ENCODE measurements at places on chromosomes 3 and 15.
A peak's percentile ranks its signal among the peaks of the same experiment; 100 is the strongest.

DNA sequence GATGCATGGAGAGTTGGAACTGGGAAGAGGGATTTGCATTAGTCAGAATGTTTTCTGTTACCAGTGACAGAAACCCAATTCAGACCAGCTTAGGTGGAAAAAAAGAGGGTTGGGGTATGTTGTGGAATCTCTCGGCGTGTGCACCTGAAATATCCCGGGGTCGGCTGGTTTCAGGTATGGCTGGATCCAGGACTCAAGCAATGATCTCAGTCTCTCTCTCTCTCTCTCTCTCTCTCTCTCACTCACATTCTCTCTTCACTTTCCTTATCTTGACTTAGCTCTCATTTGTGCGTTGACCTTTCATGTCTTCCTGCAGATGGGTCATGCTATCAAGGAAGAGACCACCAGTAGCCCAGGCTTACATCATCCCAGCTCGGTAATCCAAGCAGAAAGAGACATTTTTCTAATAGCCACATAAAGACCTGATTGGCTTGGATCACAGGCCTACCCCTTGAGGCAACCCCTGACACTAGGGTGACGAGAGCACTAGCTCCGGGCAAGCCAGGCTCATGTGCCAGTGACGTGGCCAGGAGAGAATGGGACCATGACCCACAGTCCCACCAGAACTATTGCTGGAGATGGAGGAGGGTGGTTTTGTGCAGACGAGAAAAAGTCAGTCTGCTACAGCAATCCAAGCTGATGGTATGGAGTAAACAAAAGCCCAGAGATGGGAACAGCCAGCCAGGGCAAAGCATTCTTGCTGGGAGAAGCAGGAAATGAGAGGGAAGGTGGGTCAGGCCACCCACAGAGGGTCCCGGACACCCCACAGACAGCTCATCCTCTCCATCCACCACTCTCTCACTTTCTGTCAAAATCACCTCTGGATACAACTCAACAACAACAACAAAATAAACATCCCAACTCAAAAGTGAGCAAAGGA, 91.7 kb downstream of the CHSY1 start:
- DNase-seq = no peak

DNA sequence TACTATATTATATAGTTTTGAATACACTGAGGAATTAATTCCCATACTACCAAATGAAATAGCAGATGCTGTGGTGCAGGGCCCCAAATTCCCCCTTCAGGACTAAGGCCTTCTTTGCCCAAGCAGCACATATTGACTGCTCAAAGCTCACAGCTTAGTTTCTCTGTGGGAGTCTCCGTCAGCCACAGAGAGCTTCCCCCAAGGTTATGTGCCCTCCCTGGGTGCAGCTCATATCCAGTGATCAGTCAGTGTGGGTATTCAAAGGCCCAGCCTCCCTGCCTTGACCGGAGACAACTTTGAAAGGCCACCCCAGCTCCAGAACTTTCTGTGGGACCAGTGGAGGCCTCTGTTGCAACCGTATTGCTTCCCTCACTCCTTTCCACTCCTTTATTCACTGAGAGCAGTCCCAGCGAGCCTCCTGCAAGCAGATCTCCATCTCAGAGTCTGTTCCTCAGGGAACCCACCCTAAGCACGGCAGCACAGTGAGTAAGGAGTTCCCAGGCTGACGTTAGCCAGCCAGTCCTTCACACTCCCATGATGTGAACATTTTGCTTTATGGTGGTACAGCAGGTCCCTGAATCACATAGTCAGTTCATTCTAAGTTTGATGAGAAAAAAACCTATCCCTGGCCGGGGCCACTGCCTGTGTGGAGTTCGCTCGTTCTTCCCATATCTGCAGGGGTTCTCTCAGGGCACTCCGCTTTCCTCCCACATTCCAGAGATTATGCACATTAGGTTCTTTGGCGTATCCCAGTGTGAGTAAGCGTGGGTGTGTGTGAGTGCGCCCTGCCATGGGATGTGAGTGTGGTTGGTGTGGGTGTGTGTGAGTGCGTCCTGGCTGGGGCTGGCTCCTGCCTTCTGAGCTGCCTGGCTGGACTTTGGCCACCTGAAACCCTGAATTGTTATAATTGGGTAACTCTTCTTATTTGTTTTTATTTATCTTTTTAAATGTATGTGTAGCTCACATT, 64.4 kb upstream of the PPARG start:
- peak; percentile 99 for DNase-seq

- no peak for DNase-seq
Observed at GRCh38 chr3:71443332-71443731, 140.2 kb downstream of the FOXP1 start.

DNA sequence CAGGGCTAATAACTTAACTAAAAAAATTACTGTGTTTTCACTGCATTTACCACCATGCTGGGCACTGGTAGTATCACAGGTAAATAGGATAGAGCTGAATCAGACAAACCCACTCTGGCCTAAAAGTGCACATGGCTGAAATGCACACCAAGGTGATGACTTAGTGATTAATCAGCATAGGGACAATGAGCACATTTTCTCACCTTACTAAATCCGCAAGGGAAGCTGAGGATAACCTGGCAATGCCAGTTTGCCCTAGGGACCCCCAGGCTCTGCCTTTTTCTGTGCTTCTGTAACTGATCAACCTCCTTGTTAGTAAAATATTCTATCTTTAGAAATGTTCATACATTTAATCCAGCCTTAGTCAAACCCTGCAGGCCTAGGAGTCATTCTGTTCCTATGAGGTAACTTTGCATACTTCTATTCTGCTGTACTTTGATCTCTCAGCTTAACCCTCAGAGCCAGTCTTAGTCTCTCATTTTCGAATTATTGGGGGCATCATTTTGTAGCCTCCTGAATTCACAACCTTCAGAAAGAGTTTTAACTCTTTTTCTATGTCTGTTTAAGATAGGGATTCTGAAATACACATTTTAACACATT, 562.9 kb upstream of the KCNMB2 start:
- peak; percentile 43 for DNase-seq

GRCh38 chr3:68972358-68972979, 40.1 kb upstream of the TAFA4 start:
- DNase-seq = peak; percentile 63

- DNase-seq = no peak
Observed at GRCh38 chr15:90955624-90956273, 1.1 kb downstream of the RCCD1 start.

DNA sequence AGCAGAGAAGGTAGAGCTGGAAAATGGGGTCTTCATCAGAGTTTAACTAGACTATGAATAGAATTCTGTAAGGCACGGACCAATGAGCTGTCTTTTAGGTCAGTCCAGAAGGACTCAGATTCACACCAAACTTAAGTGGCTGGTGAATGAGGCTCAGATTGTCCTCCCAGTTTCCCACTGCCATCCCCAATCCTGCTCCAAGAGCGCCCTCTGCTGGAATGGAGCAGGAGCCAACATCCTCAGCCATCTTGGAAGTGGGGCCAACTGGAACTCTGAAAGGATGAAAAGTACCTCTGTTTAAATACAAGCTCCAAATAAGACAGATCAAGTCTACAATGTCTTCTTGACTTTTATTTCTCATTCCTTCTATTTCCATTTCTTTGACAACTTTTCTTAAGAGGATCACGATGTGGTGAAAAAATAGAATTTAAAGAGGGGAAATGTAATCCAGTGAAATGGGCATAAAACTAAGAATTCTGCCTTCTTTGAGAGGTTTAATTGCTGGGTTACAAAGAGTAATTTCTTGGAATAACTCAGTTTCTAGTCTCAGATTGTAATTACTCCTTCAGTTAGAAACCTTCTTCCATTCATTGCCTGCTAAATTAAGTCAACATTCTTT, 217.1 kb upstream of the TPRG1 start:
- DNase-seq = peak; percentile 91

GRCh38 chr15:65418596-65418995, 4.2 kb downstream of the IGDCC4 start:
- no peak for DNase-seq

- DNase-seq = no peak
Observed at GRCh38 chr15:67862750-67863441, 23.1 kb upstream of the RNU6-1 start.

- no peak for DNase-seq
Observed at GRCh38 chr3:150264561-150265279, 143.4 kb upstream of the TSC22D2 start.

DNA sequence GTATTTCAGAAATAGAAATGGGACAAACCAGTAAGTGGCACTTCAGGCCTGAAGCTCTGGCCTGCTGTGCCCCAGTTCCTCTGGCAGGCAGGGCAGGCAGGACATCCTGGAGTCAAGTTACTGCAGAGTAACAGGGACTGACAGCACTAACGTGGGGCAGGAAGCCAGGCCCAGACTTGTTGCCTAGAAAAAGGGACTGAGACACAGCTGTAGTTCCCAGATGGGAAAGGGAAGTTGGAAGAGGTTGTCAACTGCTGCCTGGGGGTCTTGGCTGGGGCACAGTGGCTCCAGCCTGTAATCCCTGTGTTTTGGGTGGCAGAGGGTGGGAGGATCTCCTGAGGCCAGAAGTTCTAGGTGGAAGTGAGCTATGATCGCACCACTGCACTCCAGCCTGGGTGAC, 171.9 kb downstream of the FMN1 start:
- peak; percentile 65 for DNase-seq

DNA sequence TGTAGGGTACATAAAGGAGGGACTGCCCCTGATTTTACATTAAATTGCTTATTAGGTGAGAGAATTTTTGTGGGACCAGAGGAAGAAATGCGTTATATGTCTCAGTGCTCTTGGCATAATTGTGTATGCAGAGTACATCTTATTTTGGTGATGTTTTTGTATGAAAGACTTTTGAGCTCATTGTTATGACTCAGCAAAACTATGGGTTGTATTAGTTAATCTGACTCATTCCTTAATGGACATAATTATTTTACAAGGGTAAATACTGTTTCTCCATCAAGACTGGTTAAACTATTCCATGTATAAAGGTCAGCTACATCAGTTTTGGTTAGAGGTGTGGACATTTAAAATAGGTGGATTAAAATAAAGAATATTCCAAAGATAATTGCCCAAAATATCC, 156.8 kb downstream of the ALCAM start:
- DNase-seq = peak; percentile 75

DNA sequence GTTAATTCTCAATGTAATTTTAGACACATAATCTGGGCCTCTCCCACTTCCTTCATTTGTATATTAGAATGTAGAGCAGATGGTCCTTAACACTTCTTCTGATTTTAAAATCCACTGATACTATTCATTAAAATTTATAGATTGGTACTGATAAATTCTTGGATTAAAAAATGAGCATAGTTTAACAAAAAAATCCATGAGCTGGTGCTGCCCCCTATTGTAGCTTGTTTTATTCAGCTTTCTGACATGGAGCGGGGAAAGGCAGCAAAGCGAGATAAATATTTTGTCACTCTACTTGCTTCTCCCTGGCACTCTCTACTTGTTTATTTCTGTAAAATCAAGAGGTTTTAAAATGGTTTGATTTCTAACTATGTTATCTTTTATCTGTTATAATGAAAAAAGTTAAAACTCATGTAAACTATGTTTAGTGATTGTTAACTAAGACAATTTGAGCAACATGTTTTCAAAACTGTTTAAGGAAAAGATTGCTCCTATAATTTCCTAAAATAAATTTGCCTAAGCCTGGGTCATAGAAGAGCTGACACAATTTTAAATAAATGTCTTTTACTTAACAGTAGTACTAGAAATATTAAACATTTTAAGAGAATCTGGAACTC, 26.5 kb upstream of the PLOD2 start:
- DNase-seq = peak; percentile 63

DNA sequence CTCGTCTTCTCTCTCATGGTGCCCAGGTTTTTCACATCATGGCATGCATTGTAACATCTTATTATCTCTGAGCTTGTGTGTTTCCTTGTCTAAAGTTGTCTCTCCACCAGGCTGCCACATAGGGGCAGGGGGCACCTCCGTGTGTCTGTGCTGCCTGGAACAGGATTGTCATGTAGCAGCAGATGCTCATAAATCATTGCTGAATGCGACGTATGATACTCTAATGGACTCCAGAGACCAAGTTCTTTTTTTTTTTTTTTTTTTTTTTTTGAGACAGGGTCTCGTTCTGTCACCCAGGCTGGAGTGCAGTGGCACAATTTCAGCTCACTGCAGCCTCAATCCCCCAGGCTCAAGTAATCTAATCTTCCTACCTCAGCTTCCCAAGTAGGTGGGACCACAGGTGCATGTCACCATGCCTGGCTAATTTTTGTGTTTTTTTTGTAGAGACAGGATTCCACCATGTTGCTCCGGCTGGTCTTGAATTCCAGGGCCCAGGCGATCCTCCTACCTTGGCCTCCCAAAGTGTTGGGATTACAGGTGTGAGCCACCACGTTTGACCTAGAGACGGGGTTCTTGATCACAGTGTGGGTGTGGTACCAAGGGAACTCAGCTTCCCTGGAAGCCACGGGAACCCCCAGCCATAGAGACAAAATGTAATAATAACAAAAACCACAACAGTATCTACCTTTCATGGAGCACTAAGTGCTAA, 4.7 kb upstream of the DNASE1L3 start:
- DNase-seq = no peak

DNA sequence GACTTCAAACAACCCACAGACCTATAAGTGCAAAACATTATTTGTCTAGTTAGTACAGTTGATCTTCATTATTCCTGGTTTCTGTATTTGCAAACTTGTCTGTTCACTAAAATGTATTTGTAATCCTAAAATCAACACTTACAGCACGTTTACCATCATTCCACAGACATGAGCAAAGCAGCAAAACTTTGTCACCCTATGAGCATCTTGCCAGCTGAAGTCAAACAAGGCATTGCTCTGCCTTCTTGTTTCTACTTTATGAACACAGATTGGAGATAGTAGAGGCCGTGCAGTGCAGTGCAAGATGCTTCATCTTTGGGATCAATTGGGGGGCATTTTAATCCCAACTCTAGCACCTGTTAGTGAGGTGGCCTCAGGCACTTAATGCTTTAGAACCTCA, 202.1 kb downstream of the NLGN1 start:
- no peak for DNase-seq

- DNase-seq = no peak
Observed at GRCh38 chr3:185623939-185624665, 38.0 kb downstream of the SENP2 start.

Measured in fibroblast of mammary gland (primary cell).